NCI-H1048 (cell line): ENCODE measurements at places on chromosomes 1 and 21.

GRCh38 chr1:9852410-9853248, 28.9 kb upstream of the CLSTN1 start:
- DNase-seq, result no peak

GRCh38 chr1:232593717-232594502, 36.0 kb downstream of the SIPA1L2 start:
- no peak for DNase-seq

DNA sequence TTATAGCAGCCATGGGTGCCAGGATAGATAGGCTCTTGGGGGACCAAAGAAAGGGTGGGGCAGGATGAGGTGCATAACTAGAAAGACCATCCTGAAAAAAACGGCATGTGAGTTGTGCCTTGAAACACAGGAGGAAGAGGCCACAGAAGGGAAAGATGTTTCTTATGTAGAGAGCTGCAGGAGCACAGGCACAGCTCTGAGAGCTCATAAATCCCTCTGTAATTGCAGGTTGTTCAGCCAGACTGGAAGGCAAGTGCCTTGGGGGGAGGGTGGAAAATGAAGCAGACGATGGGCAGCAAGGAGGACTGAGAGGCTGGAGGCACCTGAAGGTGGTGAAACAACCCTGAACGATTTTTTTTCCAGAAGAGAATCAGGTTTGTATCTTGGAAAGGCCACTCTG, 170.7 kb downstream of the NR5A2 start:
- DNase-seq, result no peak

DNA sequence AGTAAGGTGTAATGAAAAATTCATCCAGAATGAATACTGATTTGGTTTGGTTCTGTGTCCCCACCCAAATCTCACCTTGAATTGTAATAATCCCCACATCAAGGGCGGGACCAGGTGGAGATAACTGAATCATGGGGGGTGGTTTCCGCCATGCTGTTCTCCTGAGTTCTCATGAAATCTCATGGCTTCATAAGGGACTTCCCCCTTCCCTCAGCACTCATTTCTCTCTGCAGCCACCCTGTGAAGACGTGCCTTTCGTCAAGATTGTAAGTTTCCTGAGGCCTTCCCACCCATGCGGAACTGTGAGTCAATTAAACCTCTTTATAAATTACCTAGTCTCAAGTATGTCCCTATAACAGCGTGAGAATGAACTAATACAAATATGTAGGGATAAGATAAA, 5.5 kb upstream of the SYNJ1 start:
- DNase-seq, result no peak

- no peak for DNase-seq
Observed at GRCh38 chr1:20398744-20399143, 87.3 kb downstream of the CAMK2N1 start.

DNA sequence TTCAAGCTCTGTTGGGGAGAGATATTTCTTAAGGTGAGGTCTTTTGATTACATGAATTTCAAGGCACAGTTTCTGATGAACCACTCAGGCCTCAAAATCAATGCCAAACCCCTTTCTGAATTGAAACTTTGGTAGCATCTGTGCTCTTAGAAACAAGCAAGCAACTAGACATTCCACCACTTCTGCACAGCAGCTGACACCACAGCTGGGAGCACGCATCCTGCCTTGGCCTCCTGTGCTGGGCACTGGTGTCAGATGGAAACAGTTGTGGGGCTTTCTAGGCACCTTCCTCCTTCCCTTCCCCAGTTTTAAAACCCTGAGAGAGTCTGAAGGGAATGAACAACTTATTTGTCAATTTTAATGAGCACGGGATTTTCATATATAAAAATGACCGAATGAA, 360.2 kb downstream of the ADGRL2 start:
- DNase-seq, result no peak

- DNase-seq, result no peak
Observed at GRCh38 chr1:7366955-7367665, 404.0 kb upstream of the VAMP3 start.

- no peak for DNase-seq
Observed at GRCh38 chr1:185074307-185074706, 28.9 kb downstream of the RNF2 start.

- no peak for DNase-seq
Observed at GRCh38 chr1:247482747-247483146, 24.8 kb upstream of the OR2B11 start.

DNA sequence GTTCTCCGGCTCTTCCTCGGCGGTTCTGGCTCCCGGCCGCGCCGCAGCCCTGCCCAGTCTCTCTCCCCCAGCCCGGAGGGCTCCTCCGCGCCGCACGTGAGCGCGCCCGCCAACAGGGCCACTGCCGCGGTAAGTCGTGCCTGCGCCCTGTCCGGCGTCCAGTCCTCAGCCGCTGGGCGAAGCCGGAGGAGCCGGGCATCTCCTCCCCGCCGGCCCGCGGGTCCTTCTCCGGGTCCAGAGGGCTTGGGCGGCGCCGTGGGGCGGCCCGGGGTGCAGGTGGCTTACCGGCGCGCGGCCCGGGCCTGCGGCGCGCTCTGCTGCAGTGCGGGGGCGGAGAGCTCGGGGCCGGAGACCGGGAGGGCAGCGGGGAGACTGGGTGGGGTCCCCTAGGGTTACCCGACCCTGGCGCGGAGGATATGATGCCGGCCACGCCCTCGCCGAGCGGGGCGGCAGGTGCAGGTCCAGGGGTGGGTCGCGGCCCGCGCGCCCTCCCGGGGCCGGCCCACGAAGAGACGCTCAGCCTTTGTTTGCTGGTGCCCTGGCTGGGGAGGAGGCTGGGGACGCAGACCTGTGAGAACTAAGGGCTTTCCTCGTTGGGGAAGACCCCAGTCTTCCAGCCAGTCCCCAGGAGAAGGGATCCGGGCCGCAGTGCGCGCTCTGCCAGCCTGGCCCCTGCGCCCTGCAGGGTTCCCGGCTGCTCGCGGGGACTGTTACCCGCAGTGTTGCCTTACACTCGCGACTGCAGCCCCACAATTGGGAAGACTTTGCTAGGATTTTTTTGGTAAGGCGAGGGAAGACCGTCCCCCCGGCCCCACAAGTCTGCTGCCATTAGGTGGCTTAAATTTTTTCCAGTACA, at the start of gene DOP1B:
TSS of gene DOP1B (plus strand) at position 10 of the 856 bp plus-strand sequence. CDS start 7,910 bp downstream, outside the sequence.
- DNase-seq, result no peak
